ENCODE measurements at places on chromosomes 2 and 18.

GRCh38 chr2:201128933-201129505 lies 13.1 kb downstream of the CFLAR start:
- DNase-seq, result no peak

- DNase-seq, result no peak
Measured at GRCh38 chr18:62280058-62280457, 45.1 kb upstream of the TNFRSF11A start.

DNA sequence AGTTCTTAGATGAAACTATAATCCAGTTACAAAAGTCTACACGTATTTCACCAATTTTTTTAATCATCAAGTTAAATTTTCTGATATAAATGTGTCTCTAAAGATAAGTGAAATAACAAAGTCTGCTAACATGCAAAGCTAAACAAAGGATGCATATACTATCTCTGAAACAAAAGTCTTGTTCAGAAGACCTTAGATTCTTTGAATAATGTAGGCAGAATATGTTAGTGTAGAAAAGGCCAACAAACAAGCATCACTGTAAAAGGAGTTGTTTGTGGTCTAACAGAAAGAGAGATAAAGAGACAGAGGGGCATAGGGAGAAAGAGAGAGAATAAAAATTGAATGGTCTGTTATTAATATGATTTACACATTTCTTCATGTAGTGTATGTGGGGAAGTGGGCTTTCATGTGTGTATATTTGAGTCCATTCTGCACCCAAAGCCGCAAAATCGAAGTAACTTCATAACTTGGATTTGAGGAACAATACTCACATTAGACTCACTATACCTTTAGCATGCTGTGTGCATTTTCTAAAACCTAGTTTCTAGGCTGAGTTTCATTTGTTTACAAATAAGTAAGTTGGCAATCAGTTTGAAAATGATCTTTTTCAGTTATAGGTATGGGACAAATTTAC lies 734.8 kb upstream of the REG3G start:
- peak; percentile 15 for DNase-seq

DNA sequence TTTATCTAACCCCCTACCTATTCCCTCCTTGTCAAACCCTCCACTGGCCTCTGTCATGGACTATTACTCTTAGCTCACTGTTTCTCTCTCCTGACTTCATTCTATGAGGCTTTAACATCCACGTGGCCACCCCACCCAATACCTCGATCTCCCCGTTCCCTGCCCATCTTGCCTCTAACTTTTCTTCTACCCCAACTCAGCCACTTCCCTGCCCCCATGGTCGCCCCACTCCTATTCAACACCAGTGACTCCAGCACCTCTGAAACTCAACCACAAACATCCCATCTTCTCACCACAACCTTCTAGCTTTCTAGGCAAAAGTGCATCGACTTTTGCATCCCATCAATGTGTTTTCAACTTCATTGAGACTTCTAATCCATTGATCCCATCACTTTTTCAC lies 94.2 kb upstream of the EPAS1 start:
- DNase-seq, result no peak

DNA sequence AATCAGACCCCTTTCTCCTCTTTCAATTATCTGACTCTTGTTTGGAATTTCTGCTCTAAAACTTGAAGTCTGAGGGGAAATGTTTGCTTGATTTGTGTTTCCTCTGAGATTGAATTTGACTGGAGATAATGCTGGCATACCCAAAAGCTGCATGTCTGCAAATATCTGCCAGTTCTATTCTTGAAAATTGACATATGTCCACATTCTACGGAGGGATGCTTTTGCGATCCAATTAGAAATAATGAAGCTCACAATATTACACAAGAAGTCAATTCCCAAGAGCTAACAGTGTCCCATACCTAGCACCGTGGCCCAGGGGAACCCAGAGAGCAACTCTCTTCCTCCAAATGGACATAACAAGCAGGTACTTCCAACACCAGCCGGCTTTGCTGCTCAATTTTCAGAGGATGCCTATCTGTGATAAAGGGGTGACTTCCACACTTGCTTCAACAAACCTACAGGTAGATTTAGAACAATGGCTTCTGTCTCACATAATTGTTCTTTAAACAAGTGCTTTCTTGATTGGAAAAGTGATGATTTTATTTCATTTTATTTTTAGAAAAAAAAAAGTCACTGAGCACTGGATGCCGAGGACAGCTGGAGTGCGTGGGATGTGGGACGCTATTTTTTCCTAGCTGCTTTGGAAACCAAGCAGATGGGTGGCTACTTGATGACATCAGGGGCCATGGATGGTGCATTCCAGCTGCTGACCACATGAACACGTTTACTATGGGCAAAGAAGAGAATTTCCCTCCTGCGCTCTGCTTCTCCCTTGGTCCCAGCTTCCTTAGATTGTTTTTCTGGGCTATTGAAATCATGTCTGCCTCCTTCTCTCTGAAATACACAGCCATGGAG lies 488.9 kb downstream of the RNF144A start:
- no peak for DNase-seq

DNA sequence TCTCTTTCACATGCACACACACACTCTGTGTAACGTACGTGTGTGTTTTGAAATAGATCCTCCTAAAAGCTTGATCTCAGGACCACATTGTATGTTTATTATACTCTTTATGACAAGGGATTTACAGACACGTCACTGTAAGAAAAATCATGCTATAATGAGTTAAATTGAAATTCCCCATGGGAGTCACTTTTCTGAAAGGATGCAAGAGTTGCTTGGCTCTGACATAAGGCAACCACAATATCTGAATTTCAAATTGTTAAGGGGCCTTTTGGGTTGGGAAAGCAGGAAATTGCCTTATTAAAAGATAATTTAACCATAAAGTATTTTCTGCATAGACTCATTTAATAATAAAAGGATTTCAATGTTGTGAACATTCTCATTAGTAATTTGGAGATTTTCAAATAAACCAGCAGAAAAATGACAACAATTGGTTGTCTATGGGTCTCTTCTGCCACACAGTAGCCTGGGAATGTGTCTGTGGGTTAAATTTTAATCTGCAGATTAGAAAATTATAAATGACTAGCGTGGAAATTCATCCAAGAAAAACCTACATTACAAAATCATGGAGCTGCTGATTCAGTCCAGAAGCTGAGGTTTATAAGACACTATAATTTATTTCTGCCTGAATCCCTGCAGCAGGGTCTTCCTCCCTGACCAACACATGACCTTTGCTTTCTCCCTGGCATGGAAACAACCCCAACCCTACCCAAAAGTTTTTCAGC lies 75.9 kb upstream of the PID1 start:
- no peak for DNase-seq

- no peak for DNase-seq
Measured at GRCh38 chr2:178514664-178515063, 34.4 kb downstream of the PLEKHA3 start.

- no peak for DNase-seq
Measured at GRCh38 chr2:168626096-168626495, 170.0 kb downstream of the CERS6 start.

- no peak for DNase-seq
Measured at GRCh38 chr2:3986530-3987258, 283.3 kb downstream of the DCDC2C start.

GRCh38 chr18:8177330-8178016 lies 431.8 kb upstream of the RAB12 start:
- DNase-seq, result peak; percentile 78

DNA sequence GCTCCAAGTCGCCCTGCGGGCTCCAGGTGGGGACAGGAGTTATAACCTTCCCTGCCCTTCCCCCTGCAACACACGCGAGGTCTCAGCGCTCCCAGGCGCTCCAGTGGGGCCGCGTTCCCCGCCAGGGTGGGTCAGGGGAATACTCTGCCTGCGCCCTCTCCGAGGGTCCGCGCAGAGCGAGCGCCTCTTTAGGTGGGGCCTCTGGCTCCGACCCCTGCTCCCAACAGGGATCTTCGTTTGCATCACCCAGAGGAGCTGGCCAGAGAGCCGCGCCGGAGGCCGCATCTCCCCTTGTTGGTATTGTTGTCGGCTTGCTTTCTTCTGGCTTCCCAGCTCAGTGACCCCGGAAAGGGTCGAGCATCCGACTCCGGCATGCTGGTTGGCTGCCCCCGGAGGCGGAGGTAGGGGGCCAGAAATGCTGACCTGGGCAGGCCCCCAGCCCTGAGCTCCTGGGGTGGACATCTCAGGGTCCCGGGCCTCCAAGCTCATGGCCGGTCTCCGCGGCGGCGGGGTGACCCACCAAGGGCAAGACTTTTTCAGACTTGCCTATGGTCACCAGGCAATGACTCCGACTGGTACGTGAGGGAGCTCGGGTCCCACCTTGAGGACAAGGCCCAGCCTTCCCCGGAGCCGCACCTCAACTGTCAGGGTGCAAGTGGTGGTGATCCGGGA lies 11.2 kb upstream of the EN1 start:
- no peak for DNase-seq

DNA sequence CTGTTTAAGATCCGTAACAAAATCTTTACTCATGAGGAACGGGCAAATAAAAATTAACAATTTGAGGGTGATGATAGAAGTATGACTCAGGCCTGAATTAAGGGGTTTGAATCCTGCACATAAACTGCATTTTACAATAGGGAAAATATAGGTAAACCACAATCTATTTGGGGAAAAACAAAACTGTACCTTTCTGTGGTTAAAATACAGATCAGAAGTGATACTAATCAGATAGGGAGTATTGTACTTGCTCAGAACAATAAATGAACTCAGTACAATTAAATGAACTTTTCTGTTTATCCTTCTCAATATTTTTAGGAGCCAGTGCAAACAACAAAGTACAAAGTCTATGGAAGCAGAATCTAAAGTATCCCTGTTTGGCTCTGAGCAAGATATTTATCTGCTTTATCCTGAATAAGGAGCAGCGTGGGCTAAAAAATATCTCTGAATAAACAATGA lies 287.3 kb downstream of the ZNF385B start:
- DNase-seq, result no peak

DNA sequence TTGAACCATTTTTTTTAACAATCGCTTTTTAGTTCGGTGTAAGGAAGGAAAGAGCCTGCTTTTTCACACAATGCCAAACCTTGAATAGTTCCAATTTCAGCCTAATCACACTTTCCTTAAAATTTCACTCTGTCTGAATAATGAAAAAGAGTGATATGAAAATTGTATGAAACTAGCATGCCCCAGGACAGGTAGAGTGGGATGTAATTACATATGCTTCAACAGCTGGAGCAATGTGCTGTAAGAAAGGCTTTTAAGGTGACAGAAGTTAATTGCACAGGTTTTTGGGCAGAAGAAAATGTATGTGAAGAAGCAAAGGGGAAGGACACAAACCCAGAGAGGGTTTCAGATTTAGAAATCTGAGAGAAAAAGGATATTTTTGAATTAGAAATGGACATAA lies 184.0 kb downstream of the DSC3 start:
- DNase-seq, result no peak

All from foreskin melanocyte (primary cell).